T-helper 17 cell (primary cell): ENCODE measurements at places on chromosomes 13 and 19.

- DNase-seq = no peak
Measured at GRCh38 chr19:35381318-35381717, 10.4 kb downstream of the GPR42 start.

DNA sequence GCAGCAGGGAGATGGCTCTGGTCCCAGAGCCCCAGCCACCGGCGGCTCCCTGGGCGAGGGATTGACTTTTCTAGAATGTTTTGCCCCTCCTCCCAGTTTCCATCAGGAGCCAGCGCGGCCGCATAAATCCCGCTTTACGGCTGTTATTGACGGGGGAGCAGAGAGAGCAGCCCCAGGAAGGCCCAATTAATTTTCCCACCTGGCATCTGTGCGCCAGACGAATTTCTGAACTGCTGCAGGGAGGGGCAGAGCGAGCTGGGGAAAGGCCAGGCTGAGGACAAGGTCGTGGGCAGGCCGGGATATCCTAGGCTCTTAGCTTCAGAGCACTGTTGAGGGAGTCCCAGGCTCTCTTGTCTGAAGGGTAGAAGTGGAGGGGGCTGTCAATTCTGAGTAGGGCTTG, 24.7 kb downstream of the ZNRF4 start:
- no peak for DNase-seq

DNA sequence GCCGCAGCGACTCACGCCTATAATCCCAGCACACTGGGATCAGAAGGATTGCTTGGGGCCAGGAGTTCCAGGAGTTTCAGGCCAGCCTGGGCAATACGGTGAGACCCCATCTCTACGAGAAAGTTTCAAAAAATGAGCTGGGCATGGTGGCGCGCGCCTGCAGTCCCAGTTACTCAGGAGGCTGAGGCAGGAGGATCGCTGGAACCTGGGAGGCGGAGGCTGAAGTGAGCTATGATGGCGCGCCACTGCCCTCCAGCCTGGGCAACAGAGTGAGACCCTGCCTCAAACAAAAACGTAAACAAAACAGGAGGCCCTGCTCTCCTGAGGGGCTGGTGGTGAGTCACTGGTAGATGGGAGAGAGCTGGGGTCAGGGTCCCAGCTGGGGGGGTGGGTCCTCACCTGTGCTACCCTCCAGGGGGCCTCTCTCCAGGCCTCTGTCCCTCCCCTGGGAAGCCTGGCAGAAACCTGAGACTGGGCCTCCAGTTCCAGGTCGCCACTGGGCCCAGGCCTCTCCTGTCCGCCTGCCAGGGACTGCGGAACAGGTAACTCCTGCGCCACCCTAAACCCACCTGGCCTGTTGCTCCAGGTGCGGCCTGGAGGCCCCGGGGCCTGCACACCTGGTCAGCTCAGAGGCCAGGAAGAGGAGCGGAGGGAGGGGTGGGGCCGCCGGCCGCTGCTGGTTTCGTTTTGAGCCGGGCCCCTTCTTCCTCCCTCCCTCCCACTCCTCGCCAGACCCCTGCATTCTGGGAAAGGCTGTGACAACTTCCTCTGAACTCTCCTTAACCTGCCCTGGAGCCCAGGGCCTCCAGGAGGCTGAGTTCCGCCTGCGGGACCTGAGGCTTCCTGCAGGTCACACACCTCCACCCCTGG, 17.2 kb upstream of the ZBTB7A start:
- DNase-seq = no peak

DNA sequence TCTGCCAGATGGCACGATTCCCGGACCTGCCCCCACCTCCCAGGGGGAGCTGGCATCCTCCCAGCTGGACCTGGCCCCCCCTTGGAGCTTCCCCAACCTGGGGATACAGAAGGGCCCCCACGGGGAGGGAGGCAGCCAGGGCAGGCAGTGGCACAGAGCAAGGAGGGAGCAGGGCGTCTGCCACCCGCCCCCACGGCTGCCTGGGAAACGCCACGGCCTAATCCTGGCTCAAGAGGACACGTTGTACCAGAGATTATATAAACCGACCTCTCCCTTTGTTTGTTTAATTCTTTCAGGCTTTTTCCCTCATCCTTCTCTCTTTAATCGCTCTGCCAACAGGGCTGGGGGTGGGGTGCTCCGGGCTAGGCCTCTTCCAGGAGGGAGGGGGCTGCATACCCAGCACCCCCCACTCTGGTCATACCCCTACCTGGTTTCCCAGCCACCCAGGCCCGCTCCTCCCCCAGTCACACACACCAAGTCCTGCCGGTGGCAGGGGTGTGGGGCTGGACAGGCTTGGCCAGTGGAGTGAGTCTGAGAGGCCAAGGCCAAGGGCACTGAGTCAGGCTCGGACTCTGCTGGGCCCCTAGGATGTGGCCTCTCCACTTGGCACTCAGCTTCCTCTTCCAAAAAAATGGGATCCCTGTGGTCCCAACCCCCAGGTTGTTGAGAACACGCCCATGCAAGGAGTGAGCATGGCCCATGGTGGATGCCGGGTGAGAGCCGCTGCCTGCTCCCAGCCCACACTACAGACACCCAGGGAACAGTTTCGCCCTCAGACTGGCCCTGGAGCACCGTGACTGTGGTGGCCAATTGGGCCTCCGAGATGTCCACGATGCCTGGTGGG, 29.5 kb upstream of the NFIC start:
- no peak for DNase-seq

DNA sequence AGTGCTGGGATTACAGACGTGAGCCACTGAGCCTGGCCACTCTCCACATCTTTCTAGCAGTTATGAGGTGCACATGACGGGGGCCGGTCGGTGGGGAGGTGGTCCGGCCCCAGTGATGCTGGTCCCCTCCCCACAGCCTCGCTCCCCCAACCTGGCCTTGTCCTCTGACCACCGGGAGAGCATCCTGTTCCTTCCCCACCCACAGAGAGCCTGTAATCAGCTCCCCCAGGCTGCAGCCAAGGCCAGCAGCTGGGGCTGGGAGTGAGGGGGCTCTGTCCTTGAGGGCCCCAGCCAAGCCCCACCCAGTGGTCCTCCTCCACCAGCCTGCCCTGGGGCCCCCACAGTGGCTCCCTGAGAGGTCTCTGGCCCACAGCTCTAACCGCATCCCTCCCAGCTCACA, 3.0 kb upstream of the INSL3 start:
- no peak for DNase-seq
